ENCODE measurements at places on chromosomes 6 and 20.

DNA sequence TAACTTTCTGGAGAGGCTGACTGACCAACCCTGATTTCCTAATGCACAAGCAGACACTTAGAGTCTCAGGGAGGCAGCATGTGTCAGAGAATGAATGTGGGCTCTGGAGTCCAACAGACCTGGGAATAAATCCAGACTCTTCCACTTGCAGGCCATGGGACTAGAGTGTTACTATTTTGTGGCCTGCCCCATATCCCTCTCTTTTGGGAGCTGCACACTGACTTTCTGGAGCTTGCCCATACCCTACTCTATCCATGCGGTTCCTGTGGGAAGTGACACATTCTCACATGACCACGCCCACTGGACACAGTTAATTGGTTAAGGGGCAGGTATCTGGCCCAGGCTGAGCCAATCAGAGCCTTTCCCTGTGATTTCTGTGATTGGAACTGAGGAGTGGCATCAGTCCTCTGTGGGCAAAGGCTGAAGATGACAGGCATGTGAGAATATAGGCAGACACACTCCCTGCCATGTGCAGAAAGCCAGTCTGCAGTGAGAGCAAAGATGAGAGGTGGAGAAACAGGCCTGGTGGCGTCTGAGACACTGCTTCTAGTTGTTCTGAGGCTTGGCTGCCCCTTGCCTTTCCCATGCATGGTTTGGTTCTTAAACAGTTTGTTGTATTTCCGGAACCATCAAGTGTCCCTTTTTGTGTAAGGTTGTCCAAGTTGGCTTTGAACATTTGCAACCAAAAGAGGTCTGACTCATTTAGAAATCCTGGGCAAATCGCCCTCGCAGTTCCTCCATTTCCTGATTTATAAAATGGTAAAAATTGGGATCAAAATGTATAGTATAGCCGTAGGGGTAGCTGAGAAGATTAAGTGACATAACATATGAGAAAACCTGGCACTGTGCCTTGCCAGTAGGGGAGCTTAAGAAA lies 125.6 kb downstream of the CDC5L start:
- DNase-seq, result no peak

- no peak for DNase-seq
Measured at GRCh38 chr20:57593134-57593886, 26.9 kb downstream of the ZBP1 start.

GRCh38 chr20:43584448-43585136 lies 6.1 kb upstream of the IFT52 start:
- DNase-seq, result no peak

DNA sequence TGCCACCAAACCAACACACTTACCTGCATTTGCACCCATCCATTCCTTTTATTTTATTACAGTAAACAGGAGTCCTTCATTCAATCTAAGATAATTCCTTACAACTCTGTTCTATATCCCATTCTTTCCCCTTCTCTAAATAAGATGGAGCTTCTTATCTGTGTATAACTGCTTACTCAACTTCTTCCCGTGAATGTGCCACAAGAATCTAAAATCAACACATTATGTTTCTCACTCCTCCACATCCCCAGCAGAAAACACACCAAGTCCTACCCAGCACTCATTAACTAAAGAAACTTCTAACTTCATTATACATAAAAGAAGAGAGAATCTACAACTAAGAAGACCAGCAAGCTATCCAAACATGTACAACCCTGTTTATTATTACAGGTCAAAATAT lies 141.1 kb downstream of the COL21A1 start:
- no peak for DNase-seq

DNA sequence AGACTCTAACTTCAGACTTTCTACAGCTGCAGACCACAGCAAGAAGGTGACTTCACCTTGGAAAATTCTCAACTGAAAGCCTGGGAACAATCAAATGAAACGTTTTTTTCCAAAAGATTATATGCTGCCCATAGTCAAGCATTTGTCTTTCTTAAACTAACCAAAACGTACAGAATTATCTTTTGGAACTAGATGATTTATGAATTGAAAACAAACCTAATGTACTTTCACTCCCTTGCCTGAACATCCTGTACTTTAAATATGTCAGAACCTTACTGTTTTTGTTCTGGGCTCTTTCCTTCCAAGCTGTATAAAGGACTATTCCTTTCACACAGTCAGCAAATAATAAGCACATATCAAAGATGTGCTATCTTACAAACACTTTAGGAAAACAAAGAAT lies 62.4 kb upstream of the TNFAIP3 start:
- DNase-seq, result no peak

- DNase-seq, result no peak
Measured at GRCh38 chr20:32651537-32651936, 22.2 kb downstream of the C20orf203 start.

- DNase-seq, result no peak
Measured at GRCh38 chr6:80363501-80364122, 257.1 kb downstream of the BCKDHB start.

DNA sequence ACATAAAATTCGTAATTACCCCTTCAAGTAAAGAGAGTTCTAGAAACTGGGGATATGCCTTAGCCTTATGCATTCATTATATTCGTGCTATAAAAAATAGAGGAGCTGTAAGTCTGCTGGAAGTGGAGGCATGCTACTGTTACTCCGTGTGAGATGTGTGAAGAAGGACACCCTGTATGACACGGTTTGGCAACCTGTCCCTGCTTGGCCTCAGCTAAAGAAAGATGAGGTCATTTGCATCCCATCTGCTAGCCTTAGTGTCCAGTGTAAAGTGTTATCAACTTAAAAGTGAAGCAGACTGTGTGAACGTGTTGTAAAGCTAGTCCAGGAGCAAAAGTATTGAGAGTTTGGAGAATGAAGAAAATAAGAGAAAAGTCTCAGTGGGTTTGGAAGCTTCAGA lies 135.1 kb upstream of the RAB32 start:
- no peak for DNase-seq

DNA sequence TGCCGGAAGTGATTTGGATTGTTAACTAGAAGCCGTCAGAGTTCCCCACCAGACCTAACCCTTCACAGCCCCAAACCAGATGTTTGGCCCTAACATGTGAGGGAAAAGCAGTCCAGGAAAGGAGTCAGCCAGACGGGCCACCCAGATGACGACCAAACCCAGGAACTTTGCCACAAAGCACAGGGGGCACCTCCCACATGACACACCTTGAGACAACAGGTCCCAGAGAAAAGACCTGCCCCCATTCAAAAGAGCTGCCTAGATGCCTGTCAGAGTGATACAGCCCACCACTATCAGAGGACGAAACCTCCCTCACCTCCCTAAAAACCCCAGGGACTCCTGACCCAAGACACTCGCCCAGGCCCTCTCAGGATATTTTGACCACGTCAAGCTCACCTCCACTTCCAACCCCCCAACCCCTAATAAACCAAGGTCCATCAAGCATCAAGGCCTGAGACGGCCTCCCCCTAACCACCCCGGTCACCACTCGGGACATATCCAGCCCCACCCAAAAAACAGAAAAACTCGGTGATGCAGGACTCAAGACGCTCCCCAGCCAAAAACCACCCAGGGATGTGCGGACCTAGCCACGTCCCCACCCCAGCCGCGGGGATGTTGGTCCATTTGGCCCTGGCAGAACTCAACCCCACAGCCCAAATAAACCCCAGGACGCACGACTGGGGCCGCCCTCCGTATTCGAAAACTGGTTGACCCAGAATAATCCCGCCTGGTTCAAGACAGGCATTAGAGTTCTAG lies 662 bp downstream of the ZNF343 start:
- no peak for DNase-seq

- no peak for DNase-seq
Measured at GRCh38 chr6:161694995-161695394, 421.1 kb upstream of the AGPAT4 start.

DNA sequence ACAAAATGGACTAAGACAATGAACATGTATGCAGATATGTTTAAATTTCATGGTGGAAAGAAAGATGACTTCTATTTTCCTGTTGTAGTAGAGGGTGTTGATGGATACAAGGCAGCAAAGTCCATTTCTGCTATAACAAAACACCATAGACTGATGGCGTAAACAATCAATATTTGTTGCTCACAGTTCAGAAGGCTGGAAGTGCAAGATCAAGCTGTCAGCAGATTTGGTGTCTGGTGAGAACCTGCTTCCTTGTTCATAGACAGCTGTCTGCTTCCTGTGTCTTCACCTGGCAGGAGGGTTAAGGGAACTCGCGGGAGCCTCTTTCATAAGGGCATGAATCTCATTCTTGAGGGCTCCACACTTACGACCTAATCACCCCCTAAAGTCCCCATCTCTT lies 83.0 kb upstream of the ELOVL5 start:
- no peak for DNase-seq

- no peak for DNase-seq
Measured at GRCh38 chr6:45892696-45893245, 122.9 kb downstream of the CLIC5 start.

DNA sequence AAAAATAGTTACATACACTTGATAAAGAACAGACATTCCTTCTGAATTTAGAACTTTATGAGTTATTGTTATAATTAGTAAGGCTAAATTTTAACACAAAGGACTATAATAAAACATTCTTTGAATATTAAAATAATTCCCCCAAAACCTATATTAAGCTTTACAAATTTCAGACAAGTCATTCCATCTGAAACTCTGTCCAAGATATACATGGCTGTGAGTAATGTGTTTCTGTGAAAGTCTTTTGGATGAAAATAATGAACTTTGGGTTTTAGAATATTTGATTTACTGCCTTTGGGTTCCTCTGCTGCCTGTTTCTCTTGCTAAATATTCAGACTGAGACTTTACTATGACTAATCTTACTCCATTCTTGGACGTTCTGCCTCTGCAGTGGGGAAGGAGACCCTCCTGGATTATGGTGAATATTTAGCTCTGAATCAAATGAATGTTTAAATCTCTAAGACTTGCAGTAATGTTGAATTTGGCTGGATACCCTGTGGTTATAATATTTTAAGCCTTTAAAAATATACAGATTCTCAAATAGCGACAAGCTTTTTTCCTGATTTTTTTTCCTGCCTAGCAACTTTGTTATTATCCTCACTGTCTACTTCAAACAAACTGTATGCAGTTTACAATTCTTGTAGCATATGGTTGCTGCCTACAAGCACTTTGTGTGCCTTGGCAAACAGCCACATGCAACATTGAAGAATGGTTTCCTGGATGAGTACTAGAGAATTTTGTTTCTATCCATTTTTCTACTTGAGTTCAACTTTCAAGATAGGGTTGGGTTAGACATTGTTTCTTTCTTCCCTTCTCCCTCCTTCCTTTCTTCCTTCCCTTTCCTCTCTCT lies 51.4 kb downstream of the TXLNB start:
- no peak for DNase-seq
